Esophagus muscularis mucosa (tissue), 4 donors: ENCODE measurements at places on chromosomes 13 and 19. TPM values are rescaled to one million over a fixed set of nuclear protein-coding genes. Genes with fewer than 3 reads are reported as not detected.

GRCh38 chr19:4264812-4265211 is 14.3 kb upstream of the SHD start:
- no peak for DNase-seq

The CYP4F11 gene
- total RNA-seq: 0.32 TPM

The AP1M1 gene
- 89.8 TPM for total RNA-seq

GRCh38 chr13:98103531-98103930 is 39.4 kb upstream of the FARP1 start:
- DNase-seq: no peak

DNA sequence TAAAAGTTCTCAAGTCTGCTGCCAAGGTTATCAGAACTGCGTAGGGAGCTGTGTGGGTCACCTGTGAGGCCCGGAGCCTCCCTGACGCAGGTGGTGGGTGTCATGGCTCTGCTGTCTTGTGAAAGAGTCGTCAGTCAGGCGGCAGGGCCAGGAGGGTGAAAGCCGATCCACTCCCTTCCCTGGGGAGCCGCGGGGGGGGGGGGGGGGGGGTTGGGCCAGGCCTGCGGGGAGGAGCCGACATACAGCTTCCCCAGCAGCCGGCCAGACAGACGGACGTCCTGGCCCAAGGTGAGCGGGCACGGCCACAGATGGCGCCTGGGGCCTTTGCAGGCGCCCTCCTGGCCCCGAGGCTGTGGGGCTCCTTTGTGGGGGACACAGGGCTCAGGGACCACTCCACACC is 12.4 kb downstream of the SBNO2 start:
- no peak for DNase-seq

The ZNF763 gene
- total RNA-seq: 7.5 TPM
